ENCODE measurements at places on chromosomes 2 and 18.

- DNase-seq, result no peak
Measured at GRCh38 chr2:223580951-223581350, 21.2 kb downstream of the SCG2 start.

DNA sequence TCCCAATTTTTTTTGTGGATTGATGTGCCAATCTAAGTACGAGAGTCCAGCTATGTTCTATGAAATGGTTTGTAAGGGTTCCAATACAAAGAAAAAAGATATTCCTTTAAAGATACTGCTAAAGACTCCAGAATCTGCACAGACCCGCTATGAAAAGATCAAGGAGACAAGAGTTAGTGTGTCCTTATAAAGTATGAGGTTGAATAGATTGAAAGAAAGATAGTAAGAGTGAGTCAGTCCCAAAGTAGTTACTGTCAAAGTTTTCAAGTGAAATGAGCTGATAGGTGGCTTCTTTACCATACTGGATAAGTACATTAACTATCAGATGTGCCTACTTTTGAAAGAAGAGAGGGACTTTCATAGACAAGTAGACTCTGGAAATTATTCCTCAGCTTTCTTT is 17.9 kb upstream of the EHBP1 start:
- no peak for DNase-seq

DNA sequence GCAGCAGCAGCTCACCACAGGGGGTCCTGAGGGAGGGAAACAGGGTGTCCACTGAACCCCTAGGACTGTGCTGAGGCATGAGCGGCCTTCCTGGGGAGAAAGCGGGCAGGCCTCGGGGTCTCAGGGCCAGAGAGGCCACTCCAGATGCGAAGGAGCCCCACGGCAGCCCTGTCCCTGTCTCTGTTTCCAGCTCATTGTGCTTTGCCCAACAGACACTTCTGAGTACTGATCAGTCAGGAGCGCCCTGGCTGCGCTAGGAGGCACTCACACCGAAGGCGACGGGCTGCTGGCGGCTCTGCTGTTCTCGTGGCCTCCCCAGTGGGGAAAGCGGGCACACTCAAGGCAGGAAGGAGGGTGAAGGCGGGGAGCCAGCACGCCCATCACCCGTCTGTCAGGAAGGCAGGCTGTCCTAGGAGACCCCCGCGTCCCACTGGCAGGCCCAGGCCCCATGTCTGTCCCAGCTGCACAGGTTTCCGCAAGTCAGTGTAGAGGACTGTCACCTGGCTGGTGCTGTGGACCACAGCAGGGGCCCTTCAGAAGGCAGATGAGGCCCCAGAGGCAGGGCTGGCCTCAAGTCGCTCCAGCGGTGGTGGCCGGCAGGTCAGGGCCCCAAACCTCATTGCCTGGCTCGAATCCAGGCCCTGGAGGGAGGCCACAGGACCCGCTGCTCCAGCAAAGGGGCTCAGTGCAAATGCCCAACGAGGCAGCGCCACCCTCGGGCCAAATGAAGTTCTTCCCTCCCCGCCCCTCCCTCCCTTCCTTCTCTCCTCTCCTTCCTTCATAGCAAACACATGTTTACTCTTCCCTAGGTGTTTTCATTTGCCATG is 6.8 kb downstream of the ESPNL start:
- DNase-seq, result no peak

GRCh38 chr2:47437287-47437686 is 34.3 kb downstream of the MSH2 start:
- DNase-seq, result no peak

DNA sequence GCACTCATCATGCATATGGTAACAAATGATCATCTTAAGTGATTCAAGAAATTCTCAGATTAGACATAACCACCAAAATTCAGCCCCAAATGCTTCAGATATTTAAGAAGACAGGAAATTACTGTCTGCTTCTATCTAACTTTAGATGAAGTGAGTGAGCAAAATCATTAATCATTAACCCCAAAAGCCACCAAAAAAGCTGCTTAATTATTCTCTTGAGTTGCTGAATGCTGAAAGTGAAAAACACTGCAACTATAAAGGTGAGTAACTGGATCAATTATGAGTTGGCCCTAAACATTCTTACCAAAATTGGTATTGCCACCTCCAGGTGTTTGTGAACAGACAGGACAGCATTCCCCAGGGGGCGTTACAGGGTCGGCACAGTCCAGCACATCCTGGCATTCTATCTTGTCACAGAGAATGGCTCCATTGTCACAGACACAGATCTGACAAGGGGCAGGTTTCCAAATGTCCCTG is 69.6 kb downstream of the COL5A2 start:
- DNase-seq, result no peak

DNA sequence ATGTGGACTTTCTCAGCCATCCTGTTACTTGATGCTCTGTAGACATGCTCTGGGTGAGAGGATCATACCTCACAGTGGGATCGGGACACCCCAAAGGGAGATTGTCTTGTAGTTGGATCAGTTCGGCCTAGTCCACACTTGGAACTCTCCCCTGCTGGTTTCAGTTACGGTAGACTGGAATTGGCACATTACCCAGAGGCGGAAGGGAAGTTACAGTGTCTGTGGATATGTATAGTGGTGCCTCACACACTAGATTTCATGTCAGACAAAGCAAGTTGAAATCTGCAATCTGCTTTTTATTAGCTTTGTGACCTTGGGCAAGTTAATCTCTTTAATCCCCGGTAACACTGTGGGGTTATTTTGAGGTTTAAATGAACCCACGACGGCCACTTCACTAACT is 16.2 kb upstream of the CTAGE1 start:
- no peak for DNase-seq

GRCh38 chr2:235543128-235543750 is 49.4 kb downstream of the AGAP1 start:
- DNase-seq, result no peak

DNA sequence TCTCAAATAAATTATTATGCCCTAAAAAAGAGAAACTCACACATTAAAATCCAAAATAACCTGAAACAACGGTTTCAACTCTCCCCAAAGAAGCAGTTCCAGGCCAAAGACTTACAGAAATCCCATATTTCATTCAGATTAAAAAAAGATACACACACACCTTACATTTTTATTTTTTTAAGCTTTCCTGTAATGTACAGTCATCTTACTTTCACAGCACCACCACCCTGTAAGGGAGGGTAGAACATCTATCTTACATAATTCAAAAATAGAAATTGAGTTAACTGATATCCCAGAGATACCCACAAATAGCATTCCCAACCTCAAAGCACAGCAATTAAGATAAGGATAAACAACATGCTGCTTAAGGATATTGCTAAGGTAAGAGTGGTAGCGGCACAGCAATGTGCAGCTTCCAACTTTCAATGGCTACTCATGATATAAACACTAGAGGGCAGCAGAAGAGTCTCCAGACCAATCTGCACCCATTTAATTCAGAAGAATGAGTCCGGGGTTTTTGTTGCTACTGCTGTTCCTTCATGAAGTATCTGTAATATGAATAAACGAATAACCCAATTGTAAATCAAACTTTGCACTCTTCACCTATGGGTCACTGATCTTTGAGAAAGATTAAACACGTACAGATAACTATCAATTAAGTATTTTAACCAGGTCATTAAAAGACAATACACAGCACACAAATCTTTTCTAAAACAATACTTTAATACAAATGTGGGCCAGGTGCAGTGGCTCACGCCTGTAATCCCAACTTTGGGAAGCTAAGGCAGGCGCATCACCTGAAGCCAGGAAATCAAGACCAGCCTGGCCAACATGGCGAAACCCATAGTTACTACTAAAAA is 11.3 kb downstream of the GFPT1 start:
- no peak for DNase-seq

DNA sequence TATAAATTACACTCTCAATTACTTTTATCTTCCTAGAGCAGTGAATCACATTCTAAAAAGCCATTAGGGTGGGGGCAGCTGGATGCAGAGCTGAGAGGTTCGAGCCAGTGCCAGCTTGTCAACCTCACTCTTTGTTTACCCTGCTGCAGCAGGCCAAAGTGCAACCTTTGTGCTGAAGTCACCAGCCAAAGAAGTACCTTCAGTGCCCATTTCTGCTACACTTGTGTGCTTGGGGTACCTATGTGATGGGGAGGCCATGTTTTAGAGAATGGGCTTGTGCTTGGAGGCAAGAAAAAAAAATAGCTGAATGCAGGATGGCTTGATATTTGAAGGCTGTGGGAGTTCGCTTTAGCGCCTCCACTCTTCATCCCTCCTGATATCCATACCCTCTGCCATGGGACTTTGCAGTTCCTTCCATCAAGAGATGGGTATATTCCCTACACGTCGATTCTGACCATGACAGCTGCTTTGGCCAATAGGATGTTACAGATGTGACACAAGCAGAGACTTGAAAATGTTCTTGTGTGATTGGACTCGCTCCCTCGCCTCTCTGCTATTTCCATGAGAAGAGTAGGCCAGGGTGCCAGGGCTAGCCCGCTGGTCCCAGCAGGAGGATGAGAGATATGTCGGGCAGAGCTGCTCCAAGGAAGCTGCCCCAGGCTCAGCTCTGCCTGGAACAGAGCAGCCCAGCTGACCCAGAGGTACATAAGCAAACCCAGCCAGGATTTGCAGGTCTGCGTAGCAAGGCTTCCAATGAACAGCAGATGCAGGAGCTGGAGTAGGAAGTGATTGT is 12.7 kb upstream of the FZD5 start:
- DNase-seq, result no peak

- no peak for DNase-seq
Measured at GRCh38 chr2:127986548-127987079, 41.2 kb downstream of the SAP130 start.

DNA sequence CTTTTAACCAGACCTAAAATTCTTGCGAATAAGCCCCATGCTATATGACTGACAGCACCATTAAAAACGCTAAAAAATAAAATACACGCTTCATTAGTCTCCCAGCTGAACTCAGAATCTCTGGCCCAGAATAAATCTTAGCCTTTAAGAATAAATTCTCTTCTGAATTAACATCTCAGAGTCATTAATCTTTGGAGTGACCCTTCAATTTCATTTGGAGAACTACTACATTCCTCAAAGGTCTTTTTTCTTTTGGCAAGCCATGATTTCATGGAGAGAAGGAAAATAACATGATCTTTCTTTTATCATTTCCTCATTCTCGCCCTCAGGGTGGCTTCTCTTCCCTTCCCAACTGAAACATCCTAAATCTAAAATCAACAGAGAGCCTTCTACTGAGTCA is 259.0 kb downstream of the AFF3 start:
- no peak for DNase-seq

DNA sequence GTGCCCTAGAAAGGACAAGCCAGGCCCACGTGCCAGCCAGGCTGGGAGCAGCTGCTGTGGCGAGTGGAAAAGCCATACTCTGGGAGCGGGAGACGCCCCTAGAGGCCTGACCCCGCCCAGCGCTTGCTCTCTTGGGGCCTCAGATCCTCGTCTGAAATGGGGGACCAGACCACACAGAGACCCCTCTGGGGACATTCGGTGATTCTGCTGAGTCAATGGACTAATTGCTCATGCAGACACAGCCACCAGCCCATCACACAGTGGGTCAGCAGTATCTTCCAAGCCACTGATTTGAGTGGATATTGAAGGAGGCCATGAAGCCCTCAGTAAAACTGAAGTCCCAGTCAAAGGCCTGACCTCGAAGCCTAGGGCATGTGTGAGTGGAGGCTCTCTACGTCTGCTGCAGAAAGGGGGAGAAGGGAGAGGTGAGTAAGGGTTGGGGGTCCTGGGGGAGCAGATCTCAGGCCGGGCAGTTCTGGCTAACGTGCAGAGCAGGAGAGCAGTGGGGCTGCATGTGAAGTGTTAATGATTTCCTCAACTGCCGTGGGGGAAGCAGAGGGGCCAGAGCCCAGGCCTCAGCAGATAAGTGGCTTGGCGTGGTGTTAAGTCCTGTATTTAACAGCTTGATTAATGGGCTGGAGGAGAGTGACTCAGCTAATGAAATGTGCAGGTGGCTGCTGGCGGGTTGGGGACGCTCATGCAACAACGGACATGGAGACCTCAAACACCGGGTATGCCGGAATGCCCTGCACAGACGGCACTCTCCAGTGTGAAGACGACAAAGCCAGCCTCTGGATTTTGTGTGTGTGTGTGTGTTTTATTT is 104.4 kb upstream of the TWIST2 start:
- no peak for DNase-seq

GRCh38 chr18:8248576-8248975 is 360.7 kb upstream of the RAB12 start:
- no peak for DNase-seq

DNA sequence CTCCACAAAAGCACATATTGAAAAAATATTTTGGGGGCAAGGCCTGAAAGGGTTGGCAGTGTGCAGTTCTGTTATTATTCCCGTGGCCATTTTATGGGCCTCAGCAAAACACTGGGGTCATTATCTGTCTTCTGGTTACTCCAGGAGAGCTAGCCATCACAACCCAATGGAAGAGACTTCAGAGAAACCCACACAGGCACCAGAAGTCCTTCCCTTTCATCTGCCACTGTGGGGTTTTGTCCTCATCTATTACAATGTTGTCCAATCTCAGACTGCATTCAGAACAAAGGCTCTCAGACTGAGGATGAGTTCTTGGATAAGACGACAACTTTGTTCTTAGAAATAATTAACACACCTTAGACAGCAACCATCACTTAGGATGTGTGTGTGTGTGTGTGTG is 98.4 kb downstream of the PIEZO2 start:
- no peak for DNase-seq

GRCh38 chr2:12965540-12966269 is 249.0 kb downstream of the TRIB2 start:
- DNase-seq, result no peak

GRCh38 chr2:127351603-127352002 is 36.2 kb downstream of the MAP3K2 start:
- no peak for DNase-seq

- DNase-seq, result no peak
Measured at GRCh38 chr2:113025737-113026136, 20.5 kb downstream of the IL36A start.

GRCh38 chr2:71210292-71210691 is 16.6 kb downstream of the PAIP2B start:
- no peak for DNase-seq
